Mesothelial cell of epicardium (in vitro differentiated cells): ENCODE measurements at places on chromosomes 3 and 15.

DNA sequence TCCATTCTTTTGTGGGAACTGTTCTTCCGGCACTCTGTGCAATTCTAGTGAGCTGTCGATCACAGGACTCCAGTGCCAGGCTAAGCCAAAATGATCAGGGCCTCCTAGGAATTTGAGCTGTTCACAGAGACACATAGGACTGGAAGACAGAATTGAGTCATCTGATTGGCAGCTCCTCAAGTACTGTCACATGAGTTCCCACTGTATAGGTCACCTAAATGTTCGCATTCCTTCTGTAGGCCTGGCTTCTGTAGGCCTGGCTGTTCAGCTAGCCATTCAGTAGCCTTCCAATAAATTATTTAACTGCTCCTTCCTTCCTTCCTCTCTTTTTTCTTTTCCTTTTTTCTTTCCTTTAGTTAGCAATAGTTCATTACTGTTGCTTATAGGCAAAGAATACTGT is 4.3 kb downstream of the PROS1 start:
- DNase-seq = no peak
- no peak overlapping the region for H3K27ac ChIP-seq
- no peak overlapping the region for H3K4me3 ChIP-seq
- peaks cover 7% of the 10 kb centered on the region for H3K36me3 ChIP-seq
- peaks cover 12% of the 10 kb centered on the region for H3K4me1 ChIP-seq
- no peaks in the 10 kb centered on the region for H3K27me3 ChIP-seq

DNA sequence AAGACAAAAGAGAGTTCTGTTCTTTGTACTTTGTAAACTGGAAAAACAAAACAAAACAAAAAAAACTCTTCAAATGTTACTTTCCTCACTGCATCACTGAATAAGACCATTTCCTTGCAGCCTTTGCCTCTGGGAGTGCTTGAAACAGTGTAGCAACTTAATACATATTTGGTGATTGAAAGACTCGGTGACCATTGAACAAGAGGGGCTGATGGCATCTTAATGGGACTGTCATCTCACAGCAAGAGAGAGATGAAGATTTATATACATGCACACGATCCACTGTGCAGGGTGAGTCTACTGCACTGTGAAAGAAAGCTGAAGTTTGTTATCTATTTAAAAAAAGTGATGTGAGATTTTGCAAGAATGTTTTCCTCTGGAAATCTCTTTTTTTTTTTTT is 111.9 kb upstream of the KLHL25 start:
- no peak overlapping the region for H3K27ac ChIP-seq
- no peaks in the 10 kb centered on the region for H3K36me3 ChIP-seq
- no peak overlapping the region for H3K4me3 ChIP-seq
- H3K27me3 ChIP-seq = peaks cover 13% of the 10 kb centered on the region
- DNase-seq = no peak

DNA sequence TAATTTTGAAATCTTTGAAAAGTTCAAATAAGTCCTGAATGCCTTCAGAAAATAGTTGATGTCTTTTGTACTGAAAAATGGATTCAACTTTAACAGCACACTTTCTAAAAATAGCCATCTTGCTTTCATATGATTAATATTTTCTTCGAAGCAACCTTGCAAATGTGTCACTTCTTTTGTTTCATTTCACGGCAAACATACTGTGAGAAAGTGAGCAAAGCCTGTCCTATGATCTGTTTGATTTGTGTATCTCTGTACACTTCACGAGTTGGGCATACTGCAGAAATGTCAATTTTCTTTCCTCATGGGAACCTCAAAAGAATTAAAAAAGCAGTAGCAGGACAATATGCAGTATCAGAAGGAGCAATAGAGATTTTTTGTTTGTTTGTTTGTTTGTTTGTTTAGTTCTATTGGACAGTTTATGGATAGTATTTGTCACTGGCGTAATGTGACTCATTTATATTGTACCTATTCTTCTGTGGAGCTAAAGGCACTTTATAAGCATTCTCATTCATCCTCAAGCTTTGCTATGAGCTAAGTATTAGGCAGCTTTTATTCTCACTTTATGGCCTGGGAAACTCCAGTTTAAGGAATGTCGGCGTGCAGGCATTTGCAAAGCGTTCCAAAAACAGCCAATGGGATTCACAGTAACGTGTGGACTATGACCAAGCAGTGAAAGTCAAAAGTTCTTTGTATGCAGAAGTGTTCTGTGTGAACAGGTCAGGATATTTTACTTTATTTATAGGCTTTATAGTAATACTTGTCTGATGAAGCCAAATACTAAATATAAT is 572.0 kb downstream of the NAALADL2 start:
- DNase-seq = no peak
- no peaks in the 10 kb centered on the region for H3K27me3 ChIP-seq
- no peak overlapping the region for H3K4me3 ChIP-seq

GRCh38 chr15:73841756-73842725 is 31.3 kb upstream of the TBC1D21 start:
- no peak overlapping the region for H3K27ac ChIP-seq
- no peak for DNase-seq
- peaks cover 5% of the 10 kb centered on the region for H3K4me1 ChIP-seq
- no peak overlapping the region for H3K4me3 ChIP-seq
- H3K36me3 ChIP-seq = no peaks in the 10 kb centered on the region
- H3K27me3 ChIP-seq = peaks cover 55% of the 10 kb centered on the region

DNA sequence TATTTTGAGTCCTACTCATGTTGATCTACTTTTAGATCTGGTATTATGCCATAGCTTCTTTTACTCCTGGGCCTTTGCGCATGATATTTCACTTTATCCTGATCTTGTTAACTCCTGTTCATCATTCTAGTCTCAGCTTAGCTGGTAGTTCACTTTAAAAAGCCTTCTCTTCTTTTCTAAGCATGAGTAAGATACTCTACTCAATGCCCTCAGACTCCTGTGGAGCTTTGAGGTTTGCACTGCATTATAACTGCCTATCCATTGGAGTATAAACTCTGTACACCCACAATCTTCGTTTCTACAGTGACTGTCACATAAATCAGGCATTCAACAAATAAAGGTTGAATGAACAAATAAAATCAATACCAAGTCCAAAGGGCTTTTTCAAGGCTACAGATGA is 357.9 kb upstream of the KCNH8 start:
- no peak for DNase-seq
- no peak overlapping the region for H3K27ac ChIP-seq
- H3K4me1 ChIP-seq = no peaks in the 10 kb centered on the region
- no peaks in the 10 kb centered on the region for H3K27me3 ChIP-seq

DNA sequence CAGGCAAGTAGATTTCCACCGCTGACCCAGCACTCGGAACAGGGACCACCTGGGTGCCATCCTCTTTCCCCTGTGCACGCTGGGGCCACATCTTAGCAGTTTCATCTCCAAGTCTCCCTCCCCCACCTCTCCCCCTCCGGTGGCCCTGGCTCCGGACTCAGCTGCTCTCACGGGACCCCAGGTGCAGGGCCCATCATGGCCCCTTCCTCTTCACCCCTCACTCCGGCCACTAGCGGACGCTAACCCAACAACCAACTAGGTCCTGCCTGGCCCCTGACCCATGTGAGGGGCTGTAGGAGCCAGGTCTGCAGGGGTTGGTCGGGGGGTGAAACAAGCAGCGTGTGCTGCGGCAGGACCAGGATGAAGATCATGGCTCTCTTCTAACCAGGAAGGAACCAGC is 31.3 kb upstream of the IQSEC1 start:
- no peaks in the 10 kb centered on the region for H3K36me3 ChIP-seq
- no peak overlapping the region for H3K4me3 ChIP-seq
- H3K27me3 ChIP-seq = no peaks in the 10 kb centered on the region
- no peaks in the 10 kb centered on the region for H3K4me1 ChIP-seq
- H3K27ac ChIP-seq = no peak overlapping the region

GRCh38 chr15:35565901-35566300 is 19.9 kb upstream of the DPH6 start:
- no peaks in the 10 kb centered on the region for H3K4me1 ChIP-seq
- DNase-seq = no peak
- peaks cover 7% of the 10 kb centered on the region for H3K36me3 ChIP-seq
- H3K27me3 ChIP-seq = no peaks in the 10 kb centered on the region
- H3K27ac ChIP-seq = no peak overlapping the region

GRCh38 chr15:39579487-39580116 is 1.3 kb upstream of the THBS1 start:
- peaks cover 5% of the 10 kb centered on the region for H3K36me3 ChIP-seq
- H3K4me1 ChIP-seq = peaks cover 47% of the 10 kb centered on the region
- H3K4me3 ChIP-seq = peak overlapping the region; percentile 81
- H3K27ac ChIP-seq = peak overlapping the region; percentile 99

DNA sequence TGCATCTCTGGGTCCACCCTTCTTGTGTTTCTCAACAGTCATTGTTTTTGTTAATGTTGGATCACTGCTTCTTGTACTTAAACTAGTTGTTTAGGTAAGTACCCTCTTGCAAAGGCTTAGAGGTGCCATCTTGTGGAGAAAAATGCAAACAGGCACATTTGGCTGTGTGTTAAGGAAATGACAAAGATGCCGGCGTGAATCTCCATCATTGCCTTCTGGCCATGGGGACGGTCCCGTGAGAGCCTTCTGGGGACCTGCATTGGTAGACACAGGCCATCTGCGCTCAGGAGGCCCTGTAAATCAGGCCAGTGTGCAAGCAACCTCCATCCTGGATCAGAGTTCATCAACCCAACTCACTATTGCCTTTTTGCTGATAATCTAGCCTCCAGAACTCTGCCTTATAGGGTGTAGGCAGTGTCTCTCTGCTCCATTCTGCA is 158.6 kb upstream of the NR2E3 start:
- no peaks in the 10 kb centered on the region for H3K27me3 ChIP-seq
- H3K36me3 ChIP-seq = no peaks in the 10 kb centered on the region
- H3K4me1 ChIP-seq = peaks cover 29% of the 10 kb centered on the region
- H3K27ac ChIP-seq = peak overlapping the region; percentile 78
- no peak for DNase-seq

GRCh38 chr3:189331002-189331418 is 159.2 kb downstream of the TPRG1 start:
- H3K36me3 ChIP-seq = no peaks in the 10 kb centered on the region
- H3K27ac ChIP-seq = no peak overlapping the region
- no peak overlapping the region for H3K4me3 ChIP-seq
- no peaks in the 10 kb centered on the region for H3K4me1 ChIP-seq
- no peaks in the 10 kb centered on the region for H3K27me3 ChIP-seq

DNA sequence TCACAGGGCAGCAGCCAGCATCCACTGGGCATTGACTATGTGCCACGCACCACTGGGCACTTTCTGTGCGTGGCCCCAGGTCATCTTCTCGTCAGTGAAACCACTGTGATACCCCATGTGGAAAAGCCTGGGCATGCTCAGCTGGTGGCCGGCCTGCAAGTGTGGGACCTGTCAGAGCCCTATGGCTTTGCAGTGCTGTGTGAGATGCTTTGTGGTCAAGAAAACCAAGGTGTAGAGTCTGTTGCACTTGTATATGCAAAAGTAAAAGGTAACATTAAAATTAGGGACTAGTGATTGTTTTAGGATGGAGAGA is 69.5 kb downstream of the PGPEP1L start:
- peaks cover 62% of the 10 kb centered on the region for H3K36me3 ChIP-seq
- H3K27ac ChIP-seq = no peak overlapping the region
- no peak for DNase-seq
- H3K4me1 ChIP-seq = peaks cover 17% of the 10 kb centered on the region
- H3K4me3 ChIP-seq = no peak overlapping the region
- no peaks in the 10 kb centered on the region for H3K27me3 ChIP-seq

DNA sequence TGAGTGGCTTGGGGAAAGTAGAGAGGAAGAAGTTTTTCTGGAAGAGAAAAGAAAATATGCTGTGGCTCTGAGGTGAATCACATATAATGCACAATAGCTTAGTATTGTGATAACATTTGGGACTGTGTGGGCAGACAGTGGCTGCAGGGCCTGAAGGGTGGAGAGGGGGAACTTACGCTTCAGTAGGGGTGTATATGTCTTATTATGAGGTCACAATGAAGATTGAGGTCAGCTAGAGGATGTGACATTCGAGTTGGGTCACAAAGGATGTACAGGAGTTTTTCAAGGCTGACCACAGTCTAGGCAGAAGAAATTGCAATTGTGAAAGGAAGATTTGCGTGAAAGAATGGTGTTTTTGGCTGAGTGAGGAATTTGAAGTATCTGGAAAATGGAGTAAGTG is 414.8 kb downstream of the LPP start:
- H3K4me3 ChIP-seq = no peak overlapping the region
- H3K27ac ChIP-seq = no peak overlapping the region
- H3K36me3 ChIP-seq = no peaks in the 10 kb centered on the region

- peaks cover 12% of the 10 kb centered on the region for H3K4me1 ChIP-seq
- peaks cover 8% of the 10 kb centered on the region for H3K36me3 ChIP-seq
- H3K4me3 ChIP-seq = peak overlapping the region; percentile 97
- H3K27ac ChIP-seq = peak overlapping the region; percentile 99
Observed at GRCh38 chr3:49940667-49941249, 808 bp downstream of the RBM6 start.

DNA sequence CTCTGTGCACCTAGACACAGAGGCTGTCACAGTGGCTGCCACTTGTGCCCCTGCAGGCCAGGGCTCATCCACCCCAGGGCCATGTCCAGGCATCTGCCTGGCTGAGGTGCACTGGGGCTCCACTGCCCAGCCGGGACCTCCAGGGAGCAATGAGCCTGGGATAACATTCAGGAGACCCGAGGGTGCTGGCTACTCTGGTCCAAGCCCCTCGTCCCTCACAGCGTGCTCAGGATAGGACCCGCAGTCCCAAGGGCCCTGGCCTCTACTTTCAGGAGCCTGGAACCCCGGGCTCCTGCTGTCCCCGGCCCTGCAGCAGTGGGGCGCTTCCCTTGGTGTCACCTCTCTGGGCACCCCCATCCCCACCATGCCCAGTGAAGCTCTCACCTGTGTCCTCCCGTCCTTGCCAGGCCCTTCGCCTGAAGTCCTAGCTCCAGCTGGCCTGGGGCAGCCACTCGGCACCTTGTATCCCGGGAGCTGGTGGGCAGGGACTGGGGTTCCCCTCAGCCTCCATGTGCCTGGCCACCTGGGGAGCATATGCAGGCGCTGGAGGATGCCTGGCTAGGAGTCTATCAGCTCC is 157.8 kb downstream of the NSMCE3 start:
- no peak for DNase-seq
- no peak overlapping the region for H3K27ac ChIP-seq
- no peaks in the 10 kb centered on the region for H3K27me3 ChIP-seq
- H3K4me1 ChIP-seq = peaks cover 15% of the 10 kb centered on the region
